WTC11 (cell line): ENCODE measurements at places on chromosomes 6 and 20. TPM values are rescaled to one million over a fixed set of nuclear protein-coding genes. Genes with fewer than 3 reads are reported as not detected.

Gene SYNDIG1
- total RNA-seq = 5.0 to 6.4 TPM (median 6.0 TPM) in 3 replicates

Gene TMEM239
- total RNA-seq = not detected in 3 replicates

DNA sequence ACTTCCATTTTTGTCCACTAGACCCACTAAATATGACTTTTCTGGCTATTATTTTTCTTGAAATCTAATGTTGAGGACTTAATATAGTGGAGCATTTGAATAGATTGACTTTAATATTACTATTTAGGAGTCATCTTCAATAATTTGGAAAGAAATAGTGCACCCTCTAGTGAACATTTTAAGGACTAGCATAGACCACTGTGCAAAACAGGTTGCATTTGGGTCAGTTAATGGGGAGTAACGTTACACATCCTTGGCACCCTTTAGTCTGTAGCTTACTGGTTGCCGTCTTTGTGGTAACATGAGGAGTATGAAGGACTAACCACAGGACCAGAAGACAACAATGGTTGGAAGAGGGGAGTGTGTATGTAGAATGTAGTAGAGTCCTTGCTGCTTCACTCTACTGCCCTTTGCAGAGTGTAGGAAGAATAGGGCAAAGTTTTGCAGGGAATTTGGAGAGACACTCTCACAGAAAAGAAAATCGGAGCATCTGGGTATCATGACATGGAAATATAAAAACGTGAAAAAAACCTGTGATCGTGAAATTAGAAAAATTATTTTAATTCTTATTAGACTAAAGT, 25.2 kb downstream of the RFPL4B start:
- no peak for DNase-seq

DNA sequence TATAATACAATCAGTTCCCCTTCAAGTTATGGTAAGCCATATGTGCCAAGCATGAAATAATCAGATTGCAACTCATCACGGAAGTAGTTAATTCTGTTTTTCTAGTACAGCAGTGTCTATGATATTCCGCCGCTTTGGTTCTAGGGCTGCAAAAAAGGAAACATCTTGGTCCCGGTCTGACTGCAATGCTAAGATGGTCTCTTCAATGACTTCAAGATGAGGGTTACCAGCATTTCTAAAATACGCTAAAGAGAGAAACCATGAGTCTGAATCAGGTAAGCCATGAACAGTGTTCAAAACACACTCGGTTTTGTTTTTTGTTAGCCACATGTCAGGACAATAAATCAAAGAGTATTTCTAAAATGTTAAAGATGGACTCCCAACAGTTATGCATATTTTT, 3.2 kb upstream of the ANKRD60 start:
- no peak for DNase-seq

Gene OR12D3
- not detected in 3 replicates for total RNA-seq

Gene PLA2G7
- 2.3 to 2.4 TPM (median 2.3 TPM) in 3 replicates for total RNA-seq

DNA sequence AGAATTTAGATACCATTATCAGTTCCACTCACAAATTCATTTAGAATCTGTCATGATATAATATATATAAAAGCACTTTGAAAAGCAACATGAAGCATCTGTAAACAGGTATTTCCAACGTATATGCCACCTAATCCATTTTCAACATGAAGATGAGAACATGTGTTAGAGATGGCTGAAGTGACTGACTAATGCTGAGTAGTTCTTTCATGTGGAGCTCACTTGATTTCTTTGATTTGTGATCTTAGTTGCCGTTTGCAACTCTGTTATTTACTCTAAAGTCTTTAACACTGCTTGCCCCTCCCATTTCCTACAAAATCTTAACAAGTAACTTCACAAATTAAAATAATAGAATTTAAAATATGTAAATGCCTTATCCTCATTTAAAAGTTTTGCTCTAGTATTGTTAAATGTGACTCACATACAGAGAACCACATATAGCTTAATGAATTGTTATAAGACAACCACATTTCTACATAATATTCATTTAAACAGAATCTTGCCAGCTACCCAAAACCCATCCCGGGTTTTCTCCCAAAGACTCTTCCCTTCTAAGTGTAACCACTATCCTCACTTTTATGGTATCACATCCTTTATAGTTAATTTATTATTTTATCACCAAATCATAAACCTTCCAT, 78.3 kb downstream of the ME1 start:
- DNase-seq = no peak
